ENCODE measurements at places on chromosomes 16 and 17.

DNA sequence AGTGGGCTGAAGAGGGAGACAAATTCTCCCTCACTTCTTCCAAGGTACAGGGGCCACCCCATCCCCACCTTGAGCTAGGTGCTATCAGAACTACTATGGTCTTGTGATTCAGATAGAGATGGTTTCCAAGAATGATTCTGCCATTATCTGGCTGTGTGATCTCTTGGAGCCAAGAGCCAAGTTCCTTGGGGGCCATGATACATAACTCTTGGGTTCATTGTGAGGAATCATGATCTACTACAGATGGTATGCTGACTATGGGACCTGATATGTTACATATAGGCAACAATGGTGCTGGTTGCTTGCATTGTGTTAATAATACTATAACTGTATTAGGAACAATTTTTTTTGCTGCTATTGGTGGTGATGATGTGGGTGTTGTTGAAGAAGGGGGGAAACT is 45.7 kb downstream of the DYNLRB2 start:
- no peak for DNase-seq

DNA sequence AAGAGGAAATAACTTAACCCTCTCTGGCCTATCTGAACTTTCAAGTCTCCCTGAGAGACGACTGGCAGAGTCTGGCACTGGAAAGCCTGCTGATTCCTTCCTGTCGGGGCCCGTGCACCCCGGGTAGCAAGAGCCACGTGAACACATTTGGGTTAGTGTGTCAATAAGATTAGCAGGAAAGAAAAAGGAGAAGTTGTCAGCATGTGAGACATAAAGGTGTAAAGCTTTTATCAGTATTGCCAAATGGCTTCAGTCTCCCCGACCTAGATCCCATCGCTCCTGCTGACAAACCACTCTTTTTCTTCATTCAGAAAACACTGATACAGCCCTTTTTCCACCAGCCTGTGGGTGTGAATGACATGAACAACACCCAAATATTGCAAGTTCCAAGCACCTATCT is 74.4 kb downstream of the CCT6B start:
- DNase-seq = no peak

GRCh38 chr17:68763562-68763961 is 162.4 kb upstream of the FAM20A start:
- peak; percentile 40 for DNase-seq

GRCh38 chr17:75777296-75777922 is 7.2 kb upstream of the UNK start:
- no peak for DNase-seq

GRCh38 chr16:2985893-2986355 is 5.7 kb upstream of the PKMYT1 start:
- DNase-seq = no peak

DNA sequence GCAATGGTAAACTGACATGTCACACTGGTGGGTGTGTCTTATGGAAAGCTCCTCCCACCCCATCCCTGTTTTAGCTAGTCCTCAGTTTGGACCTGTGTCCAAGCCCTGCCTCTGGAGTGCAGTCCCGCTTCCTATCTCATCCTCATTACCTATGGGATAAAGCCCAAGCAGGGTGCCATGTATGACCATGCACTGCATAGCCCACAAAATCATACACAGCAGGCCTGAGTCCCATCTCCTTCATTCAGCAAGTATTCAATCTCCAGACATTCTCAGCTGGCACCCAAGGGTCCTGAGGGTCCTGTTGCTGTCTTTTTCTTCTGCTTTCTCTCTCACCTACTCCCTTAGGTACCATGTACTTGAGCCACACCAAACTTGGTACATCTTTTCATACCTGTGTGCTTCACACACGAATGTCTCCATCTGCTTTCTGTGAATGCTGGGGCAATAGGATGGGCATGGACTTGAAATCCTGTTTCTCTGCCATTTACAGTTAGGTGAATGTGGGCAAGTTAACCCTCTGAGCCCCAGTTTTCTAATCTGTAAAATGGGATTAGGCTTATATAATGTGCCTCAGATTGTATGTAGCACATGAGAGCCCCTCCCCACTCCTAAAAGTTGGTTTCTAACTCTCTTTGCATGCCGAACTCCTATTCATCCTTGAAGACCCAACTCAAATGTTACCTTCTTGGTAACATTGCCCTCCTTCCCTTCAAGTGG is 28.5 kb downstream of the TNS4 start:
- no peak for DNase-seq

- no peak for DNase-seq
Measured at GRCh38 chr17:82215095-82215971, 2.7 kb upstream of the CCDC57 start.

DNA sequence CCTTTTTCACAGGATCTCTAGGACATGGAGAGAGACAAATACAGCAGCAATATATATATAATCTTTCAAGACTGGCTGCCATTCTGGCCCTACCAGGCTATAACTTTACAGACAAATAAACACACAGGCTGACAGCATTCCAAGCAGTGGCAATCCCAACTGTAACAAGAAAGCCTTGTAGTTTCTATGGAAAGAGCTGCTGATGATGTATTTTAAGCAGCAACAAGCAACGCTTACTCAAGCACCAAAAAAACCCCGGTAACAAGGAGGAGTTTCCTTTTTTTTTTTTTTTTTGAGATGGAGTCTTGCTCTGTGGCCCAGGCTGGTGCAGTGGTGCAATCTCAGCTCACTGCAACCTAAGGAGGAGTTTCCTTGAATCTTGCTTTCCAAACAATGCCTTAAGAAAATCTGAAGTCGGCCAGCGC is 23.2 kb downstream of the LSM12 start:
- DNase-seq = no peak

DNA sequence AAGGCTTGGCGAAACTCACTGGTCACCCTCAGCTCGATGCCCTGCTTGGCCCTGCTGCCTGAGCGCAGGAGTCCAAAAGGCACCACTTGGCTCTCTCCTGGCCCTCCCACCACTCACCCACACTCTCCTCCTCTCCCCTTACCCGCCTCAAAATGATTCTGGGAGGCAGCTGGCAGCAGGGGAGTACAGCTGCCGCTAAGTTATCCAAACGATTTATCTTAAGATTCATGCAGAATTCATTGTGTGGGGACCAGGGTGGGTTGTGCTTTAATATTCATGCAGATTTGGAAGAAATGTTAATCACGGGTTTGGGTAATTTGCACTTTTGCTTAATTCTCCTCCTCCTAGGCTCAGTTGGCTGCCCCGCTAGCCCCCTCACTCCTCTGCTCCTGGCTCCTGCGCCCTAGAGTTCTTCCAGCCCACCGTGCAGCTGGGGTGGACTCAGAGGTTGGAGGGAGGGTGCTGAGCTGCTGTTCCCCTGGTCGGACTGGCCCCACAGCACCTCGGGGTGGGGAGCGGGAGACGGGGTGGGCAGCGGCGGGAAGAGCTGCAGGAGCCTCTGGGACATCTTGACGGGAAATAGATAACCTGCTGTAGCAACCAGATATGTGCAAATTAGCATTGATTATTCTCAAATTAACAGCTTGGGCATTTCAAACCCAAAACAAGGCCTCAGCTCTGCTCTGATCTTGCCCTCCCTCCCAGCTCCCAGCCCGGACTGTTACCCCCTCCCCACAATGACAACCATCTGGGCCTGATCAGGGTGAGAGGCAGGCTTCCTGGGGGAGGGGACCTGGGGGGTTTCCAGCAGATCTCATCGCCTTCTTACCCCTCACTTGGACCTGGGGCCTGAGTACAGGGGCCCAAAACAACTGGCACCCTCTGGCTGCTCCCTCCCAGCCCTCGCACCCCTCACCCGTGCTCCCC is 122.6 kb upstream of the RPL38 start:
- DNase-seq = no peak

- DNase-seq = no peak
Measured at GRCh38 chr17:77281904-77282367, 141.2 kb downstream of the SEC14L1 start.

GRCh38 chr17:3935140-3935542 is 18.9 kb upstream of the P2RX1 start:
- peak; percentile 53 for DNase-seq

GRCh38 chr17:57050306-57050705 is 34.7 kb upstream of the AKAP1 start:
- DNase-seq = no peak

- DNase-seq = peak; percentile 81
Measured at GRCh38 chr16:24309258-24310142, 53.4 kb downstream of the CACNG3 start.

GRCh38 chr17:49546546-49547535 is 28.8 kb upstream of the NXPH3 start:
- DNase-seq = no peak
